ENCODE measurements at places on chromosomes 12 and 14.

- DNase-seq = no peak
These were observed 44.0 kb upstream of the OTX2 start for GRCh38 chr14:56854325-56854724.

DNA sequence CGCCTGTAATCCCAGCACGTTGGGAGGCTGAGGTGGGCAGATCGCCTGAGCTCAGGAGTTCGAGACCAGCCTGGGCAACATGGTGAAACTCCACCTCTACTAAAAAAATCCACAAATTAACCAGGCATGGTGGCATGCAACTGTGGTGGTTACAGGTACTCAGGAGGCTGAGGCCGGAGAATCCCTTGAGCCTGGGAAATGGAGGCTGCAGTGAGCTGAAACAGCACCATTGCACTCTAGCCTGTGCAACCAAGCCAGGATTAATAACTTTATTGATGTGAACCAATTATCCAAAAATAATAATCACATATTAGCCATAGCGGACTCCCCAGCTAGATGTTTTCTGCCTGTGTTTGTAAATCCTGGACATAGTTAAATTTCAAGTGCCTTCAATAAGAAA lies 1.8 kb upstream of the NUDT4 start:
- no peak for DNase-seq

GRCh38 chr12:98725476-98726247 lies 80.6 kb downstream of the APAF1 start:
- peak; percentile 63 for DNase-seq

- no peak for DNase-seq
These were observed 28.3 kb upstream of the ATP2A2 start for GRCh38 chr12:110252716-110253115.

- no peak for DNase-seq
These were observed 34.9 kb downstream of the PDE3A start for GRCh38 chr12:20403230-20403629.

- DNase-seq = no peak
These were observed 357.1 kb downstream of the RAD51B start for GRCh38 chr14:68176687-68177086.

GRCh38 chr14:100543471-100544455 lies 43.5 kb downstream of the BEGAIN start:
- no peak for DNase-seq

DNA sequence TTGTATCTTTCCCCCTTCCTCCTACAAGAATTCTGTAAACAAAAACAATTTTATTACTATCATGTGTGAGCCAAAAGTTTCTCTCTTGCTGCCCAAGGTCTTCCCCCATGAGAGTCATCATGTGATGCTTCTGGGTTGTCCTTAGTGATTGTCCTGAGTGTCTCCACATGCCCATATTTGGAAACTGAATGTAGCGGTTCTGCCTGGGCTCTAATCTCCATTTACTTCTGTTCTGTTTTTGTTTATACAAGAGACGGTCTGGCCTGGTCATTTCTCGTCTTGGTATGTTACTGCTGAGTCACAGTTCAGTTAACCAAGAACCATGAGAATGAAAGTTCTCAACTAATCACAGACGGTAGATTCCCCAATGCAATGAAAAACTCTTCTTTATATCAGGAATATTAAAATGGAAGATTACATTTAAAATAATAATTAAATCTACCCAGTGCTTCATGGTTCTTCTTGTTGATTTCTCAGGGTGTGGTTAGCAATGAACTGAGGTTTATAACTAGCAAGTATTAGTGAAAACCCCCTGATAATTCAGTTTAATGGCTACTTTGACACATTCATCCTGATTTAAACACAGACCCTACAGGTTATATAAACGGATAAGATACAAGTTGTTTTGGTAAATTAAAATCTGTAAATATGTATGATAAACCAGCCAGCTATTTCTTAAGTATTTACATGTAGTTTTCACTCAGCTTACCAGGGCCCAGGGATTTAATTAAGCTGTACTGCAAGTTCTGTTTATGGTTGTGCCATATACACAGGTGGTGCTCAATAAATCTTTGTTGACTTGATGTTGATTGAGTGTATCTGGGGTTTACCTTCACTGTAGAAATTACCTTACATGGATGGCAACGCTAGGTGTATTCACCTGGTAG lies 81.1 kb downstream of the PELI2 start:
- DNase-seq = no peak

DNA sequence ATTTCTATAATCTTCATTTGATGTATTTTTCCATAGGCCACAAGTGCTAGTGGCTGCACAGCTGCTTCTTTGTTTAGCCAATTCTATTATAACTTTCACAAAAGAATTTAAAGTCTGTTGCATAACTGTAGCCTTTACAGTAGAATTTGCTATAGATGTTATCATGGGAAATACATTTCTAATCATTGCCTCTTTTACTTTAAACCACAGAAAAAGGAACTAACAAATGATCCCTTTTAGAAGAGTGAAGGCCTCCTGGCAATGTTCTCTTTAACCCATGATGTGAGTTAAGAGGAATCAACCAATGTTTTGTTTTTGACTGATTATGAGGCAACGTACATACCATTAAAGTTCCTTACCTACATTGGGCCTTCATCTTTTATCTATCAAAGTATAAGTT lies 68.8 kb downstream of the RPL10L start:
- no peak for DNase-seq

DNA sequence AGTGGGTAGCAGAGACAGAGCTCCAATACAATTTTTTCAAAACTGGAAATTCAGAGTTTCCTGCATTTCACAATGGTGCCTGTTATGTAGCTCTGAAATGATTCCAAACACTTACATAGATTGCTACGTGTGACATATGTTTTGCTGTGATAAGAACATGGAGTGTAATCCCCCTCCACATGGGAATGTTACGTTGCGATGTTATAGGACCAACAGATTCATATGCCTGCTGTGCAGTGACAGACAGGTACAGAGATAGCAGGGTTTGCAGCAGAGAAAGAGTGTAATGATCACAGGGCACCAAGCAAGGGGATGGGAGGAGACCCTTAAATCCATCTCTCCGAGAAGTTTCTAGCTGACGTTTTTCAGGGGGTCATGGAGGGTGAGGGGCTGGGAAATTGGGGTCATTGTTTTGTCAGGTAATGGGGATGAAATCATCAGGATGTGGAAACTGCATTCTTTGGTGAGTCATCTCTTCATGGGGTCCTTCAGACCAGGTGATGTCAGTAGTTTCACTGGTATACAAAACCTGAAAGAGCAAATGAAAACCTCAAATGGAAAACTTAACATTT lies 76.6 kb upstream of the OSBPL8 start:
- no peak for DNase-seq

DNA sequence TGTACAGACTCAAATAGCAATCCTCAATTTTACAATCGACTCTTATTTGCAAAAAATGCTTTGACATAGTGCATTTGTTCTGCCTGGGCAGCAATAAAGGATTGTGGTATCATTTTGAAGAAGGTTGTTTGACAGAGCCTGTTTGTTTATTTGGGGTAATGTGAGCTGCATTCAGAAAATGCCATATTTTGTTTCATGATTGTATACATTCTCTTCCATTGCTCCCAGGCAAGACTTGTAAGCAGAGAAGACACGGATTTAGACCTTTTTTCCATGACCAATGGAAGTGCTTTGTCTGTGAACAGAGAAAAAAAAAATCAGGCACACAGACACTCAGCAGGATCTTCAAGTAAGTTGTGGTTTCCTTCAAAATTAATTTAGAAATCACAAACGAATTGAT lies 35.5 kb upstream of the ALX1 start:
- DNase-seq = no peak

- no peak for DNase-seq
These were observed 4.6 kb upstream of the SELPLG start for GRCh38 chr12:108638141-108638827.

GRCh38 chr14:30869551-30870155 lies 4.7 kb upstream of the COCH start:
- no peak for DNase-seq

DNA sequence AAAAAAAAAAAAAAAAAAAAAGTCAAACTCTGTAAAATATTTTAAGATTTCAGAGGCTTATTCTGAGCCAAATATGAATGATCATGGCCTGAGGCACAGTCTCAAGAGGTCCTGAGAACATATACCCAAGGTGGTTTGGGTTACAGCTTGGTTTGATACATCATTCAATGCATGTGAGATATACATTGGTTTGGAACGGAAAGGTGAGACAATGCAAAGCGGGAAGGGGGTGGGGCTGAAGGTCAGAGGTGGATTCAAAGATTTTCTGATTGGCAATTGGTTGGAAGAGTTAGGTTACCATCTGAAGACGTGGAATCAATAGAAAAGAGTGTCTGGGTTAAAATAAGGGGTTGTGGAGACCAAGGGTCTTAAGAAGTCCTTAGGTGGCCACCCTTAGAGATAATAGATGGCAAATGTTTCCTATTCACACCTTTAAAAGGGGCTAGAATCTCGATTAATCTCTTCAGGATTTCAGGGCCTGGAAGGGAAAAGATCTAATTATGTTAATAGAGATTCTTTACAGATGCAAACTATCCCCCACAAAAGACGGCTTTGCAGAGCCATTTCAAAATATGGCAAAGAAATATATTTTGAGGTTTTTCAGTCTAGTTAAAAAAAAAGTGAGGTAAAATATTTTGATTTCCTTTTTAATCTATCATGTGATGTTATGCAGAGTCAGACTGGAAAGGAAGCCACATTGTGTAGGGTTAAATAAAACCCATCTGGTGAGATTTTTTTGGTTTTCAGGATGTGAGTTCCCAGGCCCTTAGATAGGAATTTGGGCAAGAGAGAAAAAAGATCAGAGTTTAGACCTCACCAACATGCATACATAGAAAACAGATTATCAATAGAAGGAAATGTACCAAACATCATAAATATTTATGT lies 173.8 kb upstream of the CNOT2 start:
- DNase-seq = no peak

- no peak for DNase-seq
These were observed 22.7 kb downstream of the BEST3 start for GRCh38 chr12:69676257-69677012.

DNA sequence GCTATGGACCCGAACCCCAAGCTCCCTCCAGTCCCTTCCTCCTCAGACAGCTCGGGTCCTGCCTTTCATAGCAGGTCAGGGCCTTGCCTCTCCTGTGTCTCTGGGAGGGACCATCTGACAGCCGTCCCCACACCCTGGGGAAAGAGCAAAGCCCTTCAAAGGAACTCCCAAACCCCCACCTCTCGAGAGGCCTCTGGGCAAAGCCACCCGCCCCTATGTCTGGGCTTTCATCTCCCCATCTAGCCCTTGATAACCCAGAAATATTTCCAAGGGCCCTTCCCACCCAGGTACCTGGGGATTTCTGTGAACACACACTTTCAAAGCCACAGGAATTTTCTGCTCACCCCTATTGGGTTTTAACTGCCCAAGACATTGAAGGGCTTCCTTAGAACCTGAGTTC lies 32.1 kb downstream of the SNRNP35 start:
- DNase-seq = no peak

DNA sequence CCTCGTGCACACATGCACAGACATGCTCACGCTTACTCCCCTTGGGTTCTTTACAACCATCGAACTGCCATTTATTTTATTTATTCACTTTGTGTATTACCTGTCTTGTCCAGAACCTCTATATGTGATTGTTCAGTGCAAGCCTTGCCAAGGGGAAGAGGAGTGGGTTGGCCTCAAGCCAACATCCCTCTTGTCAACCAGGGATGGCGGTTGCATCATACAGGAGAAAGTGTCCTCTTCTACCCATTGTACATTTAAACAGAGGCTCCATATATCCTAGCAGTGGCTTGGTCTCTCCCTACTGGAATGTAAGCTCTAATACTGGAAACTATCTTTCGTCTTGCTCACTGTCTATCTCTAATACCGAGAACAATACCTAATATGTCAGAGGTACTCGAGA lies 108.4 kb downstream of the C12orf42 start:
- DNase-seq = no peak

DNA sequence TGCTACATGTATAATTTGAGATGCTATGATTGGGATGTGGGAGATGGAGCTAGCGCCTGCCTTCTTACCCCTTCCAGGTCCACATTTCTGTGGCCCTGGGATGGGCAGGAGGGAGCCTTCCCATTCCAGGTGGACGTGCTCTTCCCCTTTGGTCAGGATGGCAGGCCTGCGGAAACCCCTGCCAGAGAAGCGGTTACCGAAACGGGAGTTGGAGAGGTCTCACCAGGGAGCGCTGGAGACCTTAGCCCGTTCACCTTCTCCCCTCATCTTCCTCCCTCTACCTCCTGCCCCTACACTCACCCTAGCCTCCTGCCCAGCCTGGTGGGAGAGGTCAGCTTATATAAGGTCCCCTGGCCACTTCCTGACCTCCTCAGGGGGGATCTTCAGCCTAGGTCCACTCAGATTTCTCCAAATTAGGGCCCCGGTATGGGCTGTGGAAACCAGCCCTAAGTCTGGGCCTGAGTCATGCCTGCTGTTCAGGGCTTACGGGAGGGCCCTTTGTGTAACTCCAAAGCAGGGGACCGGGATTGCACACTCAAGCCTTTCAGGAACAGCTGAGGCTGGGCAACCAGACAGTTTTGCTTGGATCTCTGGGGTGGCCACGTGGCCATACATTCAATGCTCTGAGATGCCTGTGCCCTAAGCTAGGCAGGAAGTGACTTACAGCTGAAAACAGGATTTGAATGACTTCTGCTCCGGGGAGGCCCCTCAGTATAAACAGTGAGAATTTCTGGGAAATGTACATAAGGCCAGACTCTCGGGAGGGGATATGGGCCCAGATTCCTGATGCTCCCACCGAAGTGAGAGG lies 10.2 kb upstream of the MEG3 start:
- DNase-seq = no peak

GRCh38 chr12:12954356-12954755 lies 2.4 kb upstream of the GPRC5D start:
- DNase-seq = no peak

DNA sequence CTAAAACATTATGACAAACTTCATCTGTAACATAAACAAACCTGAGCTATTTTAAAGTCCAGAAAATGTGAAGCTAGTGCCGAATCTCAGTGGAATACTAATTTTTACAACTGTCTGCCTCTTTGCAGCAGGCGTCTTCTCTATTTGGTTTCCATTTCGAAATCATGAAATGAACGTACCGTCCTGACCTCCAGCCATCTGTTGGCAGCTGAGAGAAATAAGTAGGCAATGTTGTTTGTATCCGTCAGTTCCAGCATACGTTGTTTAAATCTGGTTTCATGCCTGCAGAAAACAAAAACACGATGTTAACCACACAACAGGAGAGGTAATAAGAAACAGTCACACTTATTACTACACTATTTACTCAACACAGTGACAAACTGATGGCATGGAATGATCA lies 54.3 kb upstream of the KCNJ8 start:
- DNase-seq = no peak

All from activated naive CD4-positive, alpha-beta T cell treated with anti-CD3 and anti-CD28 coated beads, Interleukin-2, amount 10 ng/mL, durations not matched to agents 7 days and 5 days (primary cell).